Glutamatergic neuron (in vitro differentiated cells): ENCODE measurements at places on chromosomes 1 and 21.
A peak's percentile ranks its signal among the peaks of the same experiment; 100 is the strongest.

GRCh38 chr1:112386731-112387346 is 9.2 kb upstream of the CTTNBP2NL start:
- no peaks in the 10 kb centered on the region for H3K27me3 ChIP-seq
- no peak for DNase-seq
- H3K36me3 ChIP-seq, result no peaks in the 10 kb centered on the region
- peaks cover 5% of the 10 kb centered on the region for H3K4me1 ChIP-seq

DNA sequence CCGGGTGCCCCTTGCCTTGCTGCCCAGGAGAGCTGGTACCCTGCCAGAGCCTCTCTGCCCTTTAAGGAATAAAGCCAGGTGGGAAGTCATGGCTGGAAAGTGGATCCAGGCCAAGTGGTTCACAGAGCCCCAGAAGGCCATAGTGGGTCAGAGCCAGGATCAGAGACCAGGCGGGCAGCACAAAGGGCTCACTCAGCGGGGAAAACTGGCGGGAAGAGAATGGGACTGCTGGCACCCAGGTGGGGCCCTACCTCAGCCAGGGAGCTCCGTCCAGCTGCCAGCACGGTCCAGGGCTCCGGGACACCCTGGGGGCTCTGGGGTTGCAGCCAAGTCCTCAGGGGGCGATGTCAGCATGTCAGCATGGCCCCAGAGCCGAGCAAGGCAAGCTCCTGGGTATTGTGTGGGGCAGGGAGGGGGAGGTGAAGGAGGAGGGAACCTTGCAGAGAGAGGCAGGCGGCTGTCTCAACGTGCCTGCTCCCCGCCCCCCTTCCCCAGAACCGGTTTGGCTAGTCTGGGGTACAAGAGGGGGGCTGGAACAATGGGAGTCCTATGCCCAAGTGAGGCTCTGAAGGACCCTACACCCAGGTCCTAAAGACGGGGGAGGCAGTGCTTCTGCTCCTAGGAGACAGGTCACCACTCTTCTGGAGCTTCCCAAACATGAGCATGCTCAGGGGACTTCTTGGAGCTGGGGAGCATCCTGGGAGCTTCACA is at the start of gene ARHGEF19:
Gene ARHGEF19 (minus strand): TSS at position 402 of the 711 bp plus-strand sequence. CDS start 3,598 bp downstream, outside the sequence.
- H3K4me3 ChIP-seq, result no peak within 1 kb of the TSS
- DNase-seq, result no peak
- H3K4me1 ChIP-seq, result peaks cover 4% of the 10 kb centered on the region

- H3K4me3 ChIP-seq, result peak overlapping the region; percentile 72
- peak overlapping the region; percentile 77 for H3K27ac ChIP-seq
- peaks cover 58% of the 10 kb centered on the region for H3K4me1 ChIP-seq
- no peaks in the 10 kb centered on the region for H3K36me3 ChIP-seq
- DNase-seq, result no peak
- no peaks in the 10 kb centered on the region for H3K27me3 ChIP-seq
These were observed 77.2 kb downstream of the ADARB1 start for GRCh38 chr21:45151445-45152160.

- H3K4me3 ChIP-seq, result no peak overlapping the region
- H3K36me3 ChIP-seq, result peaks cover 4% of the 10 kb centered on the region
- no peak overlapping the region for H3K27ac ChIP-seq
- no peak for DNase-seq
These were observed 75.3 kb downstream of the S1PR1 start for GRCh38 chr1:101312147-101312546.

DNA sequence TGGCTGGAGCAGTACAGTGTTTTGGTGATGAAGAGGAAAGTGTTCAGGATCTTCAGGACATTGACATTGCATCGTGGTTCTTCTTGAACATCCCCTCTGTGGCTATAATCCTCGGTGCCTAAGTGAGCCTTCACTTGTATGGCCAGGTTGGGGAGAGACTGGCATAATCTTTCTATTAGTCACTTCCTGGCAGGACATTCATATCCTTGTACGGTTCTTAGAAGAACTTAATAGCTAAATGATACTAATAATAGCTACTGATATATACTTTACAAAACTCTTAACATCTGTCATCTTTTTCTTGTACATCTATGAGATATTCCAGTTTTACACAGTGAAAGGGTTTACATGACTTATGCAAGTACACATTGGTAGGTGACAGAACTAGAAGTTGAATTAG is 35.8 kb downstream of the CELF3 start:
- H3K4me3 ChIP-seq, result no peak overlapping the region
- no peaks in the 10 kb centered on the region for H3K27me3 ChIP-seq
- no peak for DNase-seq

- peaks cover 4% of the 10 kb centered on the region for H3K27me3 ChIP-seq
- H3K4me1 ChIP-seq, result peaks cover 52% of the 10 kb centered on the region
- no peaks in the 10 kb centered on the region for H3K36me3 ChIP-seq
These were observed 102.4 kb downstream of the FAM78B start for GRCh38 chr1:166064313-166064926.

DNA sequence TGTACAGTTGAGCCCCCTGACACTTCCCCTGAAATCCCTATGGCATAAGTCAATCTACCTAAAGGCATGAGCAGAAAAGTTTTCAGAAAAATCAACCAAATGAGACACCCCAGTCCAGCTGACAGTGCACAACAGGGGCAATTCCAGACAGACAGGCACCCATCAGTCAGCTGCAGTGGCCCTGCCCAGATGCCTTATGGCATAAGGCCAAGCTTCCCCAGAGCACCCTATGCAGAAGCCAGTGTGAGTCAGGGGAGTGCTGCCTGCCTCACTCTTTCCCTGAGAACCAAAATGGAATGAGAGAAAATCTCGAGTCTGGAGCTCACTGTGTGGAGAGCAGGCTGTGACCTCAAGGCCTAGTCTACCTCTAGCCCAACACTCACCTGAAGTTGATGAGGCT is 38.1 kb downstream of the MRAP start:
- H3K4me1 ChIP-seq, result peaks cover 71% of the 10 kb centered on the region
- DNase-seq, result no peak
- H3K36me3 ChIP-seq, result peaks cover 5% of the 10 kb centered on the region

GRCh38 chr21:26070822-26071425 is 99.6 kb downstream of the APP start:
- DNase-seq, result no peak
- peak overlapping the region; percentile 6 for H3K4me3 ChIP-seq

DNA sequence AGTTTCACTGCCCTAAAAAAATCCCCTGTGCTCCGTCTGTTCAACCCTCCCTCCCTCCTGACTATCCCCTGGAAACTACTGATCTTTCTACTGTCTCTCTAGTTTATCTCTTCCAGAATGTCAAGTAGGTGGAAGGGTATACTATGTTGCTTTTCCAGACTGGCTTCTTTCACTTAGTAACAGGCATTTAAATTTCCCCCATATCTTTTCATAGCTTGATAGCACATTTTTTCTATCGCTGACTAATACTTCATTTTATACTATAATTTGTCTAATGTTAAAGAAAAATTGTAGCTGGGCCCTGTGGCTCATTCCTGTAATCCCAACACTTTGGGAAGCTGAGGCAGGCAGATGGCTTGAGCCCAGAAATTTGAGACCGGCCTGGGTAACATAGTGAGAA is 142.8 kb downstream of the DSCAM start:
- peaks cover 1% of the 10 kb centered on the region for H3K27me3 ChIP-seq
- H3K36me3 ChIP-seq, result no peaks in the 10 kb centered on the region
- H3K4me3 ChIP-seq, result no peak overlapping the region
- no peaks in the 10 kb centered on the region for H3K4me1 ChIP-seq

GRCh38 chr1:180762796-180763195 is 131.0 kb downstream of the XPR1 start:
- no peak for DNase-seq
- no peak overlapping the region for H3K27ac ChIP-seq
- H3K4me3 ChIP-seq, result no peak overlapping the region
- no peaks in the 10 kb centered on the region for H3K36me3 ChIP-seq

DNA sequence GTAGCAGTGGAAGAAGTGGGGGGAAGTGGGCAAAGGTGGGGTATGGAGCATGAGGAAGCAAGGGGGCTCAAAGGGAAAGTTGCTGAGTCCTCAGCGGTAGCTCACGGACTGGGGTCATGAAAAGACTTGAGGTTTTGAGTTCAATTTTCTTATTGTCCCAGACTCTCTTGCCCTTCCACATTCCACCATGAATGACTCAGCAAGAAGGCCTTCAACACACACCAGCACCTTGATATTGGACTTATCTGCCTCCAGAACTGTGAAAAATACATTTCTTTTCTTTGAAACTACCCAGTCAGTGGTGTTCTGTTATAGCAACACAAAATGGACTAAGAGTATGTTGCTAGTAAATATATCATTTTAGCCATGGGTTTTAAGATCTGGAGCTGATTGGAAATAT is 17.3 kb upstream of the RHBDL2 start:
- no peak for DNase-seq
- H3K27ac ChIP-seq, result no peak overlapping the region
- H3K36me3 ChIP-seq, result no peaks in the 10 kb centered on the region
- no peaks in the 10 kb centered on the region for H3K27me3 ChIP-seq

- DNase-seq, result no peak
- H3K36me3 ChIP-seq, result no peaks in the 10 kb centered on the region
- H3K4me1 ChIP-seq, result peaks cover 16% of the 10 kb centered on the region
- no peak overlapping the region for H3K27ac ChIP-seq
- no peaks in the 10 kb centered on the region for H3K27me3 ChIP-seq
These were observed 29.1 kb downstream of the DDR2 start for GRCh38 chr1:162661336-162661735.

DNA sequence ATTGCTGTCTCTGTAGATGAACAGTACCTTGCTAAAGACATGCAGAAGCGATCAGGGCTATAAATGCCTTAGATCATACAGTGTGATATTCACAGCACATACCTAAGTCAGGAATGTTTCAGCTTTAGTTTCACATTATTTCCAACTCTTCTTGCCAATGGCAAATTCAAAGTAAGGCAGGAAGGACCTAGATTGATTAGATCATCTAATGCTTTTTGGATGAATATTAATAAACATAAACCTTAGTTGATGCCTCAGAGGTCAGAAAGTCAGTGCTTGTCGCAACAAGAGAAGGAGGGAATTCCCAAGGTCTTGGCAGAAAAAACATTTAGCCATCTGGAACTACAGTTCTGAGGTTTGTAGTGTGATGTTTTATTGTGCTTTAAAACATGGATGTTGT is 122.3 kb downstream of the TNFSF18 start:
- H3K36me3 ChIP-seq, result no peaks in the 10 kb centered on the region
- H3K4me3 ChIP-seq, result no peak overlapping the region
- H3K27me3 ChIP-seq, result no peaks in the 10 kb centered on the region
- H3K27ac ChIP-seq, result no peak overlapping the region
- DNase-seq, result no peak

DNA sequence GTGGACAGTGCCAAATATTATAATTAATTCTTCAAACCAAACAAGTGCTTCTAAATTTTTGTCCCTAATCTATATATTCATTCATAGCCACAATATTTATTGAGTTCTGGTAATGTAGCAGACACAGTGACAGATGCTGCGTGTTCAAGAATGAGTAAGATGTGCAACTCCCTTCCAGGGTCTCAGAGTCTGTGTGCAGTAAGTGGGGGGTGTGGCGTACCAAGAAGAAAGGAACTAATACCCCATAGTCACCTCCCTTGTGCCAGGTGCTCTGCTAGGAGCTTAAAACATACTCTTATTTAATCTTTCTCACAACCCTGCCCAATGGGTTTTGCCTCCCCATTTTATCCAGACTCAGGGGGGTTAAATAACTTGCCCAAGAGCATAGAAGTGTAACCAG is 358.7 kb downstream of the BARHL2 start:
- H3K36me3 ChIP-seq, result no peaks in the 10 kb centered on the region
- DNase-seq, result no peak
- no peak overlapping the region for H3K4me3 ChIP-seq
- H3K4me1 ChIP-seq, result peaks cover 6% of the 10 kb centered on the region
- no peak overlapping the region for H3K27ac ChIP-seq

DNA sequence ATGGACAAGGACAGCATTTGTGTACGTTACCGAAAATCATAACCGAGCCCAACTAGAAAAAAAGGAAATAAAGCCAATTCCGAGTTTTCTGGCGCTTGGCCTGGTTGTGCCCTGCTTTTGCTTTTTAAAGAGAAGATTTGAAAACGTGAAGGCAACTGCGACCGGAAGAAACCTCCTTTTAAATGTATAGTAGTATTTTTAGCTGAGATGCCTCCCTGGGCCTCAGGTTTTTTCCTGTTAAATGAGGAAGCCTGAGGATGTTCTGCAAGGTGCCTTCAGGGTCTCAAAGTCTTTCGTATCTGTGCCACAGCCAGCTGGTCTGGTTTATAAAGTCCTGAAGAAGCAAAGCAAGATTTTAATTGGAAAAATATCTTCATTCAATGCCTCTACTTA is 371 bp upstream of the ODF2L start:
- peak overlapping the region; percentile 95 for H3K4me3 ChIP-seq
- no peaks in the 10 kb centered on the region for H3K36me3 ChIP-seq
- no peak overlapping the region for H3K27ac ChIP-seq
- no peaks in the 10 kb centered on the region for H3K27me3 ChIP-seq
- H3K4me1 ChIP-seq, result peaks cover 8% of the 10 kb centered on the region
- no peak for DNase-seq

GRCh38 chr1:109151146-109151990 is 37.5 kb downstream of the ELAPOR1 start:
- H3K4me1 ChIP-seq, result peaks cover 24% of the 10 kb centered on the region
- peak overlapping the region; percentile 65 for H3K27ac ChIP-seq
- peak; percentile 23 for DNase-seq
- peaks cover 3% of the 10 kb centered on the region for H3K27me3 ChIP-seq

GRCh38 chr1:116586741-116587143 is 15.9 kb upstream of the CD58 start:
- peaks cover 9% of the 10 kb centered on the region for H3K27me3 ChIP-seq
- peaks cover 36% of the 10 kb centered on the region for H3K4me1 ChIP-seq
- peak overlapping the region; percentile 85 for H3K27ac ChIP-seq

DNA sequence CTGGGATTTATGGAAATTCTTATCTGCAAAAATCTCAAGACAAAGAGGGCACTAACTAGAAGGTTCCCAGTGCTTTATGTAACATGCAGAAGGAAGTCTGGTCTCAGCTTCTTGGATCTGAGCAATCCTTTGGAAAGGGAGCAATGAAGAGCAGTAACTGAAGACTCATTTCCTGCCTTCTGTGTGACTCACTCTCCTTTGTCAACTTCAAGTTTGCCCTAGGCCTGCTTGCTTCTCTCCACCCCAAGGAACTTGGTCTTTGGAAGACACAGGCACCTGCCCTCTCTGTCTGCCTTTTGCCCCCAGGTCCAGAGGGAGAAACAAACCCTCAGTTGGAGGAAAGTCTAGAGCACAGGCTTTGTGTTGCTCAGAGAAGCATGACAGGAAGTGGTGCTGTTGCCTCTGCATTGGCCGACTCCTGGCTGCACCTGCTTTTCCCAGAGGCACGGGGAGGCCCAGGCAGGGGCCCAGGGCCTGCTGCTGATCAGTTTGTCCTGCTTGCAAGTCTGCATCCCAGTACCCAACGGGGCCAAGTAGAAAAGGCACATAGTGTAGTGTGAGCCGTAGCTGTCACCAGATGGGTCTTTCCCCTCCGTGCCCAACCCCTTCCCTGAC is 137.2 kb downstream of the DHRS3 start:
- no peak overlapping the region for H3K4me3 ChIP-seq
- H3K36me3 ChIP-seq, result no peaks in the 10 kb centered on the region
- H3K27ac ChIP-seq, result no peak overlapping the region
- no peak for DNase-seq
- H3K4me1 ChIP-seq, result no peaks in the 10 kb centered on the region
- no peaks in the 10 kb centered on the region for H3K27me3 ChIP-seq
